Activated naive CD8-positive, alpha-beta T cell treated with anti-CD3 and anti-CD28 coated beads, Interleukin-2, amount 50 U/mL, for 24 hours (primary cell): ENCODE measurements at places on chromosomes 16 and 17.

DNA sequence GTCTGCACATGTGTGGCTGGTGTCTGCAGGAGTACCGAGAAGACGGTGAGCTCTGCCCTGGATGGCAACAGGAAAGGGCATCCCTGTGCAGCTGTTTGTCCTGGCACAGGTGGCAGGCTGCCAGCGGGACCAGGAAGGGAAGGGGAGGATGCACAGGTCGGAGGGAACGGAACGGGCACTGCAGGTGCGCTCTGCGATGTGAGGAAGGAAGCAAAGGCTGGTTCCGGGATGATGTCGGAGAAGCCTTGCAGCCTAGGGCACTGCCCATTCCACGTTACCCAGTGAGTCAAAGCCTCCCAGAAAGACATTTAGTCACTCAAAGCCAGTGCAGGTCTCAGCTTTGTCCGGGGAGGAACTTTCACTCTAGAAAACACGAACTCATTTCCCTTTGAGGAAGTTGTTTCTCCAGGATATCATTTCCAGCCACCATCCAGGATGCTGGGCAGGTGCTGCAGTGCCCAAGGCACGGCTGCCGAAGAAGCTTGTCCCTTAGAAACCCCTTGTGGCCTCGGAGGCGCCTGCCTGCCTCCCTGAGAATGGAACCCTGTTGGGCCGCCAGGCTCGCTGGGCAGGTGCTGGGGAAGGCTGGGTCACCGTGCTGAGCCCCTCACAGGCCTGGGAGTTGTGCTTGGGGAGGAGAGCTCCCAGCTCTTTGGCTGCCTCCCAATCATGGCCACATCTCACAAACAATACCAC lies 4.5 kb upstream of the TMEM235 start:
- DNase-seq: no peak

DNA sequence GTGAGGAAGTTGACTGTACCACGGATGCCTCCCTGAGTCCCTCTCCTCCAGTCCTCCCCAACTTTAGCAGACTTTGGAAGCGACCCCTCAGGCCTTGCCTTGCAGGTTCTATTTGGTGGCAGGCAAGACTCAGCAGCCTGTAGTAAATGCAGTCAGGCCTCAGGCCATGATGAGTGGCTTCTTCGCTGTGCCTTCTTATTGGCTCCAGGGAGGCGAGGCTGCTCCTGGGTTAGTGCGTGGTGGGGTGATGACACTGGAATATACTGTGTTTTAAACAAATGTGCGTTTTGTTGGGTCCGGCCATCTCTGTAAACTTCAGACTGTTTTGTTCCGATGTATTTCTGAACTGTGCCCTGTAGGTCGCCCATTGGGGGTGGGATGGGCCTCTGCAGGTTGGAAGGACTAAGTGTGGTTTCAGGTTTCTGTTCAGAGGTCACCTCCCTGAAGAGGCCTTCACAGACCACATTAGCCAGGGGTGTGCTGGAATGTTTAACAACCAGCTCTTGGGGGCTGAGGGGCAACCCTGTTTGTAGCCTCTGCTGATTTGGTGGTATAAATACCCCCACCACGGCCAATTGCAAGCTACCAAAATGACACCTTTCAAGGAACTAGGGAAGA lies 62.5 kb downstream of the CYLD start:
- DNase-seq: no peak

GRCh38 chr17:7179317-7180254 lies at the start of gene ASGR1:
Gene ASGR1, minus strand, starts transcription at chr17:7179370. Its CDS starts 807 bp downstream, at chr17:7178563.
- DNase-seq: no peak

- no peak for DNase-seq
These were observed 641 bp downstream of the SBK1 start for GRCh38 chr16:28292731-28293600.

GRCh38 chr17:61352781-61353491 lies 46.7 kb upstream of the TBX2 start:
- no peak for DNase-seq

DNA sequence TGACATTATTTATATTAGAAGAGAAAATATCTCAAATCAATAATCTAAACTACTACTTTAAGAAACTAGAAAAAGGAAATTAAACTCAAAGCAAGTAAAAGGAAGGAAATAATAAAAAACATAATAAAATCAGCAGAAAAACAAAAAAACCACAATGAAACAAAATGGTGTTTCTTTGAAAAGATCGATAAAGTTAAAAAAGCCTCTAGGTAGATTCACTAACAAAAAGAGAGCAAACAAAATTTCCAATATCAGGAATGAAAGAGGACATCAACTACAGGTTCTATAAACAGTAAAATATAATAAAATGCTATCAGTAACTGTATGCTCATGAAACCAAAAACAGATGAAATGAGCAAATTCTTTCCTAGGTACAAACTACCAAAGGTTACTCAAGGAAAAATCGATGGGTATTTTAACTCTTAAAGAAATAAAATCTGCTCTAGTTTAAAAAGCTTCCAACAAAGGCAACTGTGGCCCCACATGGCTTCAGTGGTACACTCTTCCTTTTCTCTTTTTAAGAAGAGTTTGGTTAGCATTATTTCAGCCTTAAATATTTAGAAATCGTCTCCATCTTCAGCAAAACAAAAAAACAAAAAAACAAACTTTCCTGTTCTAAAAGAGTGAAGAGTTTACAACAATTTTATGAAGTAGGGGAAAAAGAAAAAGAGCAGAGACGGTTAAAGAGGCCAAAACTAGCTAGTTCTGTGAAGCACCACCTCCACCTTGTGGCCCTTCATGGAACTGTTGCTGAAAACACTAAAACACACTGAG lies 102.2 kb downstream of the TRIM37 start:
- peak; percentile 66 for DNase-seq

- no peak for DNase-seq
These were observed 772 bp downstream of the PFAS start for GRCh38 chr17:8249621-8250500.

DNA sequence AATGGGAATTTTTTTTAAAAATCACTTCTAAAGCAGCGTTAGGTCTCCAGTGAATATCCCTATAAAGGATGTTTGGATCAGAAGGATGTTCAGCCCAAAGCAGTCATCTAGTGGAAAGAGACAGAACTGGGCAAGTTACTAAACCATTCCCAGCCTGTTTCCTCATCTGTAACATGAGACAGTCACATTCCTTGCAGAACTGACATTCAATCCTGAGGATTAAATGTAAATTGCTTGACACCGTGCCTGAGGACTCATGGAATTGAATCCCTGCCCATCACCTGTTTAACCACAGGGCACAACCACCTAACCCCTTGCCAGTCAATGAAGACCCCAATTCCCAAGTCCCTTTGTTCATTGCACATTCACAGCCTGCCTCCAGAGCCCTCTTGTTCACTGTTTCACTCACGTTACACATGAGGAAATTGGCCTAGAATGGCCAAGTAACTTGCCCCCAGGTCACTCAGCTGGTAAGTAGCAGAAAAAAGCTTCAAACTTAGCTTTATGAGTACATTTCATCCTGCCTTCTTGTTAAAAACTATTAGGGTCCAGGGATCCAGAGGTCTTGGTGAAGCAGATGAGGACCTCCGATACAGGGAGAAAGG lies 1.4 kb downstream of the CMTM2 start:
- DNase-seq: no peak

DNA sequence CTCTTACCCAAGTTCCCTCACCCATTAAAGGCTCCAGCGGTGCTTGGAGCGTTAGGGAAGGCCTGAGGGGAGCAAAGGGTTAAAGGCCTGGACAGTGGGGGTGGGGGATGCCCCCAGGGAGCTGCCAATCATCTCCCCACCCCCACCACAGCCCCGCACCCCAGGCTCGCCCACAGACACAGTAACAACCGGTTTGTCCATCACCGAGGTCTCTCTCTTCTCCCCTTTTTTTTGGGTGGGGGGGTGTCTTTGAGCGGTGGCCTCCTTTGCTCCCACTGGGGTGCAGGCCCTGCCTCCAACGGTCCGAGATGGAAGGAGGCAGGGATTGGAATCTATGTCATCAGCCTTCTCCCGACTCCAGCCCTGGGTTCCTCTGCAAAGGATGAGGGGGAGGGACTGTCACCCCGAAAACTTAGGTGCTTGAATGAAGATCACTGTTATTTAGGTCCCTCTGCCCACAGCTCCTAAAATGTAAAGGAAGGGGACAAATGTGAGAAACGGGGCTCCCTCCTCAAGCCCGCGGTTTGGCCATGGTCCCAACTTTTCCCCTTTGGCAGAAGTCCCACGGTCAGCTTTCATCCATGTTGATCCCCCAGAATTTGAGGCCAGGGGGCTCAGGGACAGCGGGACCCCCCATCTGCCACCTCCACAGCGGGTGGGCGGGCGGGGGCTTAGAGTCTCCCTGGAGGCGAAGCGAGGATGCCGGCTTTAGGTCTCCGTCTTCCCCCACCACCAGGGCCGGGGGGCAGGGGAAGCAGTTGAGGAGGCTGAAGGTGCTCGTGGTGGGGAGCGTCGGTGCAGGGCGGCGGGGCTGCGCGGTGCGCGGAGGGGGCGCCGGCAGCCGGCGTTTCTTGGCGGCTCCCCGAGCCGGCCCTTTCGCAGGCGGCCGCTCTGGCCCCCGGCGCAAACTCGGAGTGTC lies 1.7 kb downstream of the EPOP start:
- no peak for DNase-seq

DNA sequence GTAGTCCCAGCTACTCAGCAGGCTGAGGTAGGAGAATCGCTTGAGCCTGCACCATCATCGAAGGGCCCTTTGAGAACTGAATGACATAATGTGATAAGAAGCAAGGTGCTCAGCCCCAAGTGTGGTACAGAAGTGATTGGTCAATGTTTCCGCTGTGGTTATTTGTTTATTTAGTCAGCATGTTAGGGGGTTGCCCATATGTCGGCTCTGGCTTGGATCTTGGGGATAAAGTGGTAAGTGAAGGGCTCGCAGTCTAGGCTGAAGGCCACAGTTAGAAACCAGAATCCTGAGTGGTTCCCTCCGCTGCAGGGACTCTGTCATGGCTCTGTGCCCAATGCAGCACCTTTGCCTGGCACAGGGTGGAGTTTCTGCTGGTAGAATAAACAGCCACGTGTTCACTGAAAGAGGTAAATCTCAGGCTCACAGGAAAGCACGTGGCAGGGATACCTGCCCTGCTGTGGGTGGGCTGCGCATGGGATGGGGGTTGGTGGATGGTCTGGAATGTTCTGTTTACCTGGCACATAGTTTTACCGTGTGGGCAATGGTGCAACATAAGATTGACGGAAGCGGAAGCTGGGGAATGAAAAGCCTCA lies 35.4 kb downstream of the SYT17 start:
- DNase-seq: no peak

DNA sequence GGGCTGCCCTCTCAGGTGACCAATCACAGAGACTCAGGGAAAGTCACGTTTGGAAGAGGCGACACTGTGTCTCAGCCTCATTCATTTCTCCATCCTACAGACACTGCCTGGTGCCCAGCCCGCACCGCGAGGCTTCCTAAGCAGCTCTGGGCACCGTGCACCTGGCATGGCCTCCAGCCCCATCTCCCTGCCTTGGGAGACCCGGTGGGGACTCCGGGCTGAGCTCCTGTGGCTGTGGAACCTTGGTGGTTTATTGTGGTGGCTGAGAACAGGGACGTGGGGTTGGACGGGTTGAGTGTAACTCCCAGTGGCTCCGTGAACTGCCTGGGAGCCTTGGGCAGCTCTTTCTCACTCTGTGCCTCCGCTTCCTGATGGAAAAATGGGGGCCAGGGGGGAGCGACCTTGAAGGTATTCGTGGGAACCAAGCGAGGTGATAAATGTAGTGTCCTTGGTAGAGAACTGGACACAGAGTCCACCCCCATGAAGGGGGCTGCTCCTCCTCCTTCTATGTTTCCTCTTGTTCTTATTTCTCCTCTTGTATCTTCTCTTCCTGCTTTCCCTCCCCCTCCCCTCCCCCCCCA lies 215.4 kb downstream of the SEC14L1 start:
- peak; percentile 4 for DNase-seq

DNA sequence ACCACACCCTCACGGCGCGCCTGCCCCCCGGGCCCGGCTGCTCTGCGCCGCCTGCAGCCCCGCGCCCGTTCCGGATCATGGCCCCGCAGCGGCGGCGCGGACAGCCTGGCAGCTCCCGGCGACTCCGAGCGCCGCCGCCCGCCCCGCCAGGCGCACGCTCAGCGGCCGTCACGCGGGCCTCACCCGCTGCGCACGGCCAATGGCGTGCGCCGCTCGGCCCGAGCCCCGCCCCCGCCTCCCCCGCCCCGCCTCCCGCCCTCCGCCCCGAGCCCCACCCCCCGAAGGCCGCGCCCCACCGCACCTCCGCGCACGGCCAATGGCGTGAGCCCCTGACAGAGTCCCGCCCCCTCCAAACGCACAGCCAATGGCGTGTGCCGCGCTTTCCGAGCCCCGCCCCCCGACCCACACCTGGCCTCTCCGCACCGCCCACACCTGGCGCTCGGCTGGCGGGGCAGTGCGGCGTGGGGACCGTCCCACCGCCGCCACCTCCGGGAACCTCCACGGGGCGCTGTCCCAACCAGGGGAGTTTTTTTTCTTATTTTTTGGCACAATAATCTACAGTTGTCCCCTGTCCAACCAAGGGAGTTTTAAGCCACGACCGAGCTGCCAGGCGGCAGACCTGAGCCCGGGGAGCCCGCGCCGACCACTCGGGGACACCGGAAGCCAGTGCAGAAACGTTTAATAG lies at the start of gene PCYT2:
Gene PCYT2, minus strand, starts transcription at position 123 of the 685 bp plus-strand sequence. Its CDS starts 44 bp downstream, at position 79.
- peak; percentile 94 for DNase-seq

- peak; percentile 26 for DNase-seq
These were observed at the start of gene DRC7 for GRCh38 chr16:57694725-57695679. Gene DRC7, plus strand, starts transcription at chr16:57694806. Its CDS starts 3,144 bp downstream, at chr16:57697950.

- DNase-seq: no peak
These were observed 198.4 kb upstream of the SOX9 start for GRCh38 chr17:71922439-71922838.
